Right renal pelvis (tissue), 4 donors: ENCODE measurements at places on chromosomes 16 and 17.

DNA sequence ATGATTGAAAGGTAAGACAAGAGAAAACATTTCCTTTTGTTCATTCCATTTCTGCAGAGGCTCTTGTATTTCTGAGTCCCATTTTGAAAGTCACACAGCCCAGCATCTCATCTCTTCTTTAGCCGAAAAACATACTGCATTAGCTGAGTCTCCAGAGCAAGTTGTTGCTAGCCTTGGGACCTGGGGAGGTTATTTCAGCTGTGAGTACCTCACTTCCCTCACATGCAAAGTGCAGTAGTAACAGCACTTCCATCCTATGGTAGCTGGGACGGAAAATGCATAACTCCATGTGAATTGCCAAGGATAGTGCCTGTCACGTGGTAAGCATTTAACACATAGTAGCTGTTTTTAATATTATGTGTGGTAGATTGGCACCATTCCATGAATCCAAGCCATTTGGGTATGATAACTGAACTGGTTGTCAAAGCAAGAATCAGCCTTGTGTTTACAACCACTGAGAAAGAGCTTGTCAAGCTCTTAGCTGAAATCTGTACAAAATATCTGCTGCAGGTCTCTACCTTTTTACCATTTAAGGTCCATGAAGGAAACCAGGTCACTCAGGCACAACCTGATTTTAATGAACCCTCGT lies 345.7 kb downstream of the CDH13 start:
- no peak for DNase-seq

DNA sequence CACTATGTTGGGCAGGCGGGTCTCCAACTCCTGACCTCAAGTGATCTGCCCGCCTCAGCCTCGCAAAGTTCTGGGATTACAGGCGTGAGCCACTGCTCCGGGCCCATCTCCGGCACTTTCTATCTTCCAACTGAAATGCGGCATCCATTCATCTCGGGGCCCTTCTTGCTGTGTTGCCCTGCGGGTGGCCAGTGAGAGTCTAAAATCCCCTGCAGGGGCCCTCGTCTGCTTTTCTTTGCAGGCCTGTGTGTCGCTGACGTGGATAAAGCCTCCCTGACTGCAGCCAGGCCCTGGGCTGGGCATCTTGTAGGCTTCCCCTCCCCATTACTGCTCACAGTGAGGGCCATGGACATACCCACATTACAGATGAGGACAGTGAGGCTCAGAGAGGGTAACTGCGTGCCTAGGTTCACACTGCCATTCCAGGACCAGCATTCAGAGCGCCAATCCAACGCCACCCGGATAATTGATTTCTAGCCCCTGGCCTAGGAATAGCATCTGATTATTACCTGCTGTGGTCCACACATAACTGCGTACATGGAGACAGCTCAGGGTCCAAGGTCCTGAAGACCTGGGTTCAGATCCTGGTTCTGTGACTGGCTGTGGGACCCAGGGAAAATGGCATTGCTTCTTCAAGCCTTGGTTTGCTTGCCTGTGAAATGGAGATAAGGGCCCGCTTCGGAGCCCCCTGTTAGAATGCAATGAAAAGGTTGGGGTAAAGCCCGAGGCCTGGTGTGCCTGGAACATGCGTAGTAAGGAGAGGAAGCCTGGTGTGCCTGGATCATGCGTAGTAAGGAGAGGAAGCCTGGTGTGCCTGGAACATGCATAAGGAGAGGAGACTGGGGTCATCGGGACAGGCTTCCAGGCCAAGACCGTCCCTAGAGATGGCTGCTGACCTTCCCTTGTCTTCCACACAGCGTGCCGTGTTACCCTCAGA lies 25.0 kb downstream of the CRISPLD2 start:
- no peak for DNase-seq

- DNase-seq, result no peak
These were observed 61.5 kb upstream of the FBXO47 start for GRCh38 chr17:39028690-39029089.

DNA sequence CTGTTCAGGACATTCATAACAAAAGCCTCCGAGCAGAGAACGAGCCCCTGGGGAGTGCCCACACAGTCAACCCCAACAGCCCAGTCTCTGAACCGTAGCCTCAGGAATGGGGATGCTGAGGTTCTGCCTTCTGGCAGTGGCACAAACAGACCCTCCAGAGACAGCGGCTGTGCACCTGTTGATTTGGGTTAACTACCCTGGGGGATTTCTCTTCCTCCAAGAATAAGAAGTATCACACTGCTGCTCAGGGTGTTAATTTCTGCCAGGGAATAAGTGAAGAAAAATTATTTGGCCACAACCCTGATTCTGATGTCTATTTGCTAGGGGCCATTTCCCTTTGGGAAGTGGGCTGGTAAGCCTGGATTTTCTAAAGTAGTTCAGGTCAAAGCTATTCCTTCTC lies 51.0 kb upstream of the PIRT start:
- DNase-seq, result no peak

GRCh38 chr17:76384987-76385891 lies 830 bp downstream of the SPHK1 start:
- DNase-seq, result no peak

DNA sequence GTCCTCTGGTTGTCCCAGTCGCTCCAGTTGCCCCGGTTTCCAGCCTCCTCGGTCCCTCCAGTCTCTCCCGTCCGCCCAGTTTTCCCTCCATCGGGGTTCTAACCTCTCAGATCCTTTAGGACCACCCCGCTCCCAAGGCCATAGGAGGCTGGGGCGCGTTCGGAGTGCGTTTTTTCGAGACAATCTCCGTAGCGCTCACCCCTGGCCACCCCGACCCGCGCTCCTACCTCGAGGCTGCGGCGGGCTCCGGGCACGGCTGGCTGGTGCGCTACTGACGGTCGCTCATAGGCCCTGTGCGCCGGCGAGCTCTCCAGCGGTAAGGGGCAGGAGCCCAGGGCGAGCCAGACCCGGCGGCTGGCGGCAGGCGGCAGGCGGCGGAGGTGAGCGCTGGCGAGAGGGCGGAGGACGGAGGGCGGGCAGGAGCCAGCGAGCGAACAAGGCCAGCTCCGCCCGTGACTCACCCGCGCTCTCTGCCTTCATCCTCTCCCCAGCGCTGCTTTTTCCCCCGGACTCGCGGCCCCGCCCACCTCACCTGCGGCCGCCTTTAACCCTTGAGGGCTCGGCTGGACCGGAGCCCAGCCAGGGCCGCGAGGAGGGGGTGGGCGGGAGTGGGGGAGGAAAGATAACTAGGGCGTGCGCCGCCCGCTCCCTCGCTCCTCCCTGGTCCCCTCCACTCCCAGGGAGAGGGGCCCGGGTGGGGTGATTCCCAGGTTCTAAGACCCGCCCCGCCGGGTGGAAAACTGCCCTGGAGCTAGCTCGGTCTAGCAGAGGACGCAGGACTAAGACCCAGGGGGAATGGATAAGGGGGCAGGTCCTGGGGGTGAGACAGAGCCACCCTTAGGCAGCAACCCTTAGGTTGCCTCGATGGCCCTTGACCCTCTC lies at the start of gene SP6:
Gene SP6 (minus strand): TSS at position 472 of the 882 bp plus-strand sequence. CDS start 2,734 bp downstream, outside the sequence.
- DNase-seq, result no peak

DNA sequence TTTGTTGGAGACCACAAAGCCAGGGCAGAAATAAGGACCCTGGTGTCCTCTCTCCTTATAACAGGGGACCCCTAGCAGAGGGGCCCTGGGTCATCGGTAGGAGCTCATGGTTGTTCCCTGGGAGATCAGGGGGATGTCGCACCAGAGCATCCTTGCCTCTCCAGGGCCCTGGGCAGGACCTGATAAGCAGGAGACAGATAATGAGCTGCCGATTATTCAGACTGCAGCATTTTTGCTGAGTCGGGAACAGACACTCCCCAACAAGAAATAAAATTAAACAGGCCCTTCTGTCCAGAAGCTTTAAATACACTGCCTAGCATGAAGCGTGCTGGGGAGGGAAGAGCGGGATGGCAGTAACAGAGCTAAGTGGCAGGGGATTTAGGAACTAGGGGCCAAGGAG lies 15.4 kb upstream of the GFAP start:
- no peak for DNase-seq
